ENCODE measurements at places on chromosomes 3 and 15.
A peak's percentile ranks its signal among the peaks of the same experiment; 100 is the strongest.

DNA sequence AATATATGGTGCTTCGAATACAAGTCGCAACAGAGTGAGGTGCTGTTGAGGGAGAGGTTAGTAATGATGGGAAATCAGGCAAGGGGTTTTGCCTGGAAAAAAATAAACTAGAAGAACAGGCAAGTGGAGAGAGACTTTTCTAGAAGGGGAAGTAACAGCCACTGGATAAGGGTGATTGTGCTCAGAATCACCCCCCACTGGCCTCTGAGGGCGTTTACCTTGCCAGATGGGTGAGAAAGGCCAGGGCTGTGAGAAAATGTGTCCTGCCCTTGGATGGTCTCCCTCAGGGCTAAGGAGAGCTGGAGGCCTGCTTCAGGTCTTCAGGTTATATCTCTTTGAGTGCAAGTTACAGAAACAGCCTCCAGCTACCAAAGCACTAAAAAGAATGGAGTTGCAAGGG is 151.8 kb downstream of the MEX3B start:
- DNase-seq = no peak

DNA sequence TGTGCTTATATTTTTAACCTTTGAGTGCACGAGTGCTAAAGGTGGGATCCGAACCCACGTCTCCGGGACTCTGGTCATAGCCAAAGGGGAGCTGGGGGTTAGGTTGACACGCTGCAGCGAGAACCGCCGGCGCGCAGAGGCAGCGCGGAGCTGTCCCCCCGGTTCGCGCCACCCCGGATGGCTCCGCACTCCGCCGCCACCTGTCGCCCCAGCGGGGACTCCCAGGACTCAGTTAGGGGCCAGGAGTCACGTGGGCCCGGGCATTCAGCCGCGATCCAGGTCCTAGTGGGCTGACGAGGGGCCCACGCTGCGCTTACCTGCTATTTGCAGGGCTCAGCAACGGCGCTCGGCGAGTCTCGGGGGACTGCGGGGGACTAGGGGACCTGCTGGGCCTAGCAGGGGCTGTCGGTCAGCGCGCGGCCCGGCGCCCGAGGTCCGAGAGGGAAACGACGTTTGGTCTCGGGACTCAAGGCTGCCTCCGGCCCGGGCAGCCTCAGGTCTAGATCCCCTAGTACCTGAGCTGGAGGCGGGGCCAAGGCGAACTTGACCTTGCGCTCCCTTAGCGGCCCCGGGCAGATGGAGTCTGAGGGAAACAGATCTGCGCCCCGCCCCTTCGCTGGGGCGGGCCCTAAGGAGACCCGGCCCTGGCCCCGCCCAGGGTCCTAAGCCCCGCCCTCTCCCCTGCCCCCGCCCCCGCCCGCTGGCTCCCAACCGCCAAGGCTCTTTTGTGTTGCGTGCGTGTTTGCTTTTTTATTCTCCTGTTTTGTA is at the start of gene NMNAT3:
TSS of gene NMNAT3 (minus strand) at position 585 of the 768 bp plus-strand sequence. CDS start 50,248 bp downstream, outside the sequence.
- DNase-seq = peak; percentile 85

DNA sequence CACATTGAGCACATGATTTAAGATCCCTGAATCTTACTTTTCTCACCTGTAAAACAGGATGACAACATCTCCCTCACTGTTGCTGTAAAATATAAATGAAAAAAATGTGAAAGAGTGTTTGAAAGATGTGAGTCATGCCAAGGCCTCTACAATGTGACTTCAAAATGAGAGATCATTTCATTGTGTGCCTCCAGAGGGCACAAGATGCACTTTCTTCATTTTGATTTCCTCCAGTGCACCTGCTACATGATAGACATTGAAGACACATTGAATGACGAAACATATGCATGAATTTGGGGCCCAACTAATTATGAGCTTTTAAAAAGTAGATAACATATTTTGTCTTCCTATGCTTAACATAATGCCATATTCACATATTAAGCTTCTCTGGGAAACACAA is 170.3 kb downstream of the MOBP start:
- no peak for DNase-seq

DNA sequence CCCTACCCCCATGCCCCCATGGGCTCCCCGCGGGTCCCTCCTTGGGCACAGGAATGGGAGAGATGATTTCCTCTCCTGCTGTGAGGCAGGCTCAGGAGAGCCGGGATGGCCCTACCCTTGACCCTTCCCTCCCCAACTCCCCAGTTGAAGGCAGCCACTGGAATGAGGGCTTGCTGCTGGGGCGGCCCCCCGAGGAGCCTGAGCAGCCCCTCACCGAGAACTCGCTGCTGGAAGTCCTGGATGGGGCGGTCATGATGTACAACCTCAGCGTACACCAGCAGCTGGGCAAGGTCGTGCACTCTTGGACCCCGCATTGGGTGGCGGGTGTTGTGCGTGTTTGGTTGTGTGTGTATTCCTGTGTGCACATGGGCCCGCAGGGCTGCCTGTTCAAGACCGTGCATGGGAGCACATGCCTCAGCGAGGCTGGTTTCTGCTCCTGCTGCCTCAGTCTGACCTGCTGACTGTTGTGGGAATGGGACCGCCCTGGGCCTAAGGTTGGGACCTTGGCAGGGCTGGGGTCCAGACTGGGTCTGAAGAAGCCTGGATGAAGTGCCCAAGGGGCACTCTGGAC is 14.0 kb downstream of the AMIGO3 start:
- no peak for DNase-seq

GRCh38 chr3:142450189-142450588 is 2.4 kb upstream of the XRN1 start:
- no peak for DNase-seq

DNA sequence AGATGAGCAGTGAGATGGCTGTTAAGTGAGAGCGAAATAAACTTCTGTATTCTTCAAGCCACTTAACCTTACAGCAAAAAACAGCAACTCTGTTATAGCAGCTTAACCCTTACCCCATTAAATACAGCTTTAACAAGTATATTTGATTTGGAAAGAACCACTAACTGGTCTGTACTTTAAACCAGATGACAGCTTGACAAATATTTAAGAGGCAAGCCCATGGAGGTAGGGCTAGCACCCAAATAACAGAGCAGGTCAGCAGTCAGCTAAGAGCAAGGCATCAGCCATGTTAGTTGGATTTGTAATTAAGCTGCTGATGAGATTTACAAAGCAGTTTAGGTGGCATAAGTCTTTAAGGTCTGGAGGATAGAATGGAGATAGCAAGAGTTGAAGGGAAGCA is 3.5 kb downstream of the LZTFL1 start:
- DNase-seq = no peak

DNA sequence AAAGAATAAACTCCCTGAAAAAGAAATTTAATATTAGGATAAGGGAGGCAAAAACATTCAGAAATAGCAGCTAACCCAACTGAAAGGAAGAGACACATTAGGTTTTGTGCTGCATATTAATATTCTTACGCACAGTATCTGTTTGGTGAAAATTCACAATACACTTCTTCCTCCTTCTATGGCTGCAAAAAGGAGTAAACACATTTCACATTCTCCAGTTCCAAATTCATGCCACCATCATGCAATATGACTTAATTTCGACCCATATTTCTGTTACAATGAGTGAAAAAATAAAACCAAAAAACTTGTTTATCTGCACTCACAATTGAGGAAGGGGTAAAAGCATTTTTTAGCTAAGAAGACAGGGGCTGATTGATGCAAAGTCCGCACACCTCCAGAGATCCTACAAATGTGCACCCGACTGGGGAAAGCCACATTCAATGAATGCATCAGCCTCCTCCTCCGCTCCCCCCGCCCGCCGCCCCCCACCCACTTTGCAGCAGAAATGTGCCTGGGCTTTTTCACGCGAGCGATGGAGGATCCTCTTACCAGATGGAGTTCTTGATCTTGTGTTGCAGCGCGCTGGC is 1.0 kb downstream of the RFX7 start:
- no peak for DNase-seq

- DNase-seq = no peak
Observed at GRCh38 chr3:119177321-119177720, 3.9 kb downstream of the UPK1B start.

GRCh38 chr3:30317561-30317960 is 288.8 kb upstream of the TGFBR2 start:
- no peak for DNase-seq

DNA sequence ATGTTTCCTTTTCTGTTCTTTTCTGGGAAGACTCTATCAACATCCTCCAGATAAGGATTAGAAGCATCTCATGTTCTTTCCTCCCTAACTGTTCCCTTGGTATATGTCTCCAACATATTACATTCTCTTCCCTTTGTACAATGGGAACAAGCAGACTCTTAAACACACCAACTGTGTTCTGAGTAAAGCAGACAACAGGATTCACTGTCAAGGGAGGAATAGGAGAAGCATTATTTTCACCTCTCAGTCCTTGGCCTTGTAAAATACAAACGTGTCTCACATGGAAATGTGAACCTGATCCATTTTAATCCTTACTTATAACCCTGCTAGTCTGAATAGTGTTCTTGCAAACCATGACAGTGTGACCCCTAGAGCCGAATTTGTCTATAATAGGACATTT is 19.6 kb downstream of the GYG1 start:
- DNase-seq = no peak

- DNase-seq = no peak
Observed at GRCh38 chr15:100141311-100142001, 200.3 kb downstream of the ADAMTS17 start.

DNA sequence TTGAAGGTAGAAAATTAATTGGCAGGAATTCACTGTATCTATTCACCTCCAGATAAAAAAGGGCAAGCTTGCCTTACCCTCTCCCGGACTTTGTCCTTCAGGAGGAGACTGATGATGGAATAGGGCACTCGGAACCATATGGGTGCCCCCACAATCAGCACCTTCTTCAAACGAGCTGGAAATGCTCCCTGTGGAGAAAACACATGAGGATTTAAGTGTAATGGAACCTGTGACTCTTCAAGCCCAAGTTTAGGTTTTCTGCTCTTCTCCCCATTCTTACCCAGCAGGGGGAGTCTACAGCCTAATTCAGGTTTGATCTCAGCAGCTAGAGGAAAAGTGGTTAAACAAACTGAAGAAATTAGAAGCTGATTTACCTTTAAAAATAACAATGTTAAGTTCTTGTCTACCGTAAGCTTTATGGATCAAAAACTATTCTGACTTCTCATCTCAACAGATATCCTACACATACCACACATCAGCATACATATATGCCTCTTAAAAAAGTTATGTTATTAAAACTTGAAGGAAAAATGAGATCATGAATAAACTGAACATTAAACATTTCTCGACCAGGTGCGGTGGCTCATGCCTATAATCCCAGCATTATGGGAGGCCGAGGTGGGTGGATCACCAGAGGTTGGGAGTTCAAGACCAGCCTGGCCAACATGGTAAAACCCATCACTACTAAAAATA is 57.5 kb upstream of the SIN3A start:
- no peak for DNase-seq

- DNase-seq = no peak
Observed at GRCh38 chr3:158093526-158093925, 12.7 kb downstream of the SHOX2 start.

DNA sequence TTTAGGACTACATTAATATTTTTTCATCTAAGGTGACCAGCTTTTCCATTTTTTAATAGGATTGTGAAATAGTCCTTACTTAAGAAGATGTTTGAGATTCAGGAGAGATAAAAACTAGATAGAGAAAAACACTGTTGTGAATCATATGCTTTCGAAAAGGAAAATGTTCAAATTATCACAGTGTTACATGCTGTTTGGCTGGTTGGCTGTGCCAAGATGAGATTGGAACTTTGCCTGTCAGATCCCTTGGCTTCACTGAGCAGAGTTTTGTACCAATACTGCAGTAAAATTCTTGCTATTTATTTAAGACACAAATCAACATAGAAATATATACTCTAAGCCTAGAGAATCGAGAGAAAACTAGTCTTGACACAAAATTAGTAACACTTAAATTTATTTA is 117.2 kb downstream of the OXSM start:
- DNase-seq = no peak

- DNase-seq = peak; percentile 59
Observed at GRCh38 chr3:152183473-152183872, 85.3 kb upstream of the MBNL1 start.

GRCh38 chr3:165185707-165186327 is 10.4 kb downstream of the SLITRK3 start:
- peak; percentile 60 for DNase-seq

DNA sequence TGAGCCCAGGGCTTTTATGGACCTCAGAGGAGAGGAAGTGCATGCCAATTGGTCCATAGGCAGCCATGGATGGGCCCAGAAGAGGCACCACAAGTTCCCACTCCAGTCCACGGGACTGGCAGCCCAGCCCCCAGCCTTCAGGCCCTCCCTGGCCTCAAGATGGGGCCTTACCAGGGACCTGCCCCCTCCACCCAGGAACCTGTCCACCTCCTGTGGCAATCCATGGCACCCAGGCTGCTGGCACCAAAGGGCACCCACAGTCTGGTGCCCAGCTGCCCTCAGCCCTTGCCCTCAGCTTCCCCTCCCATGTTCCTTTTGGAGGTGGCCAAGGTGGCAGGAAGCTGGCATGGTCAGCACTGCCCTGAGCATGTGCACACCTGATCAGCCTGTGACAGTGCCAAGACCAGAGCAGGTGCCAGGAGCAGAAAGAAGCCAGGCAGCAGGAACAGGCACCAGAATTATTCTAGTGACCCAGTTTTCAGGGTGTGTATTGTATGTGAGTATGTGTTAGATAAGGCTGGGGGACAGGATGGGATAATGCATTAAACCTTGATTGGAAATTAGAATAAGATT is 415.0 kb downstream of the NTRK3 start:
- no peak for DNase-seq

- DNase-seq = no peak
Observed at GRCh38 chr3:42530073-42530472, 27.6 kb downstream of the VIPR1 start.

DNA sequence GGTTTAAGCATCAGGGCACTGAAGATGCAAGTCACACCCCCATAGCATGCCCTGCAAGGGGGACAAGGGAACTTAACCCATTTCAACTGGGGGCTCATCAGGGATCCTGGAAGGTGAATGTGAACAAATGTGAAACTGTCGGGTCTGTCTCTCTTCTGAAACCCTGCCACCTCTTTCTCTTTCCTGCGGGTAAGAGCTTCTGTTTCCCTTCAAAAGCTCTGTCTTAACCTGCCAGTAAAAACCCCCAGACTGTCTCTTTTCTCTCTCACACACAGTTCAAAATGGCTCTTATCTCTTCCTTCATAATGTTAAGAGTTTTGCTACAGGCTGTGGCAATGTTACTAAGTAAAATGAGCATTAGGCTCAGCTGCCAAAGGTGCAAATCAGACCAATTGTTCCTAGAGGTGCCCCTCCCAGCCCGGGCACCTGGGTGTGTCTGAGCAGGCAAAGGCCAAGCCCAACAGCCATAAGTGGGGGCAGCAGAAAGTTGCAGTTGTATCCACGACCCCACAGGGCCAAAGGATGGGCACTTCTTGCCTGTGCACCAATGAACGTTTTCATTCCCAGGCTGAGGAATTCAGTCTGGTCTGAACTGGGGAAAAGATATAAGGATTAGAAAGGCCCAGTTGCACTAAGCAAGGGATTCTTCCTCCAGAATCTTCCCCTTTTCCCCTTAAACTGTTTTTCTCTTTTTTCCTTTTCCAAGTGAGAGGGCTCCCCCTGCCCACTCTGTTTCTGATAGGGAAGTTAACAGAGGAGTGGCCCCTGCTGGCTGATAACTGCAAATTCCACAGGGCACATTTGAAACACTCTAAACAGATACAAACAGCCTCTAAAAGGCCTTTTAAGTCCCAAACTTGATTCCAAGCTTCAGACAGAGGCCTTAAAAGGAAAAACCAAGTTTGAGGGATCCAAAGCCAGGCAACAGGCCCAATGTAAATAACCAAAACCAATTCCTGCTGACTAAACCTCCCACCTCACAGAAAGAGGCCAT is 113.8 kb upstream of the EPHA6 start:
- DNase-seq = no peak

GRCh38 chr3:16050641-16051467 is 123.6 kb upstream of the GALNT15 start:
- no peak for DNase-seq

All from ecto neural progenitor cell (in vitro differentiated cells).